ENCODE measurements at places on chromosomes 2 and 18. TPM values are rescaled to one million over a fixed set of nuclear protein-coding genes. Genes with fewer than 3 reads are reported as not detected.

GRCh38 chr18:36692371-36692770 lies 136.4 kb downstream of the TPGS2 start:
- no peak for DNase-seq

DNA sequence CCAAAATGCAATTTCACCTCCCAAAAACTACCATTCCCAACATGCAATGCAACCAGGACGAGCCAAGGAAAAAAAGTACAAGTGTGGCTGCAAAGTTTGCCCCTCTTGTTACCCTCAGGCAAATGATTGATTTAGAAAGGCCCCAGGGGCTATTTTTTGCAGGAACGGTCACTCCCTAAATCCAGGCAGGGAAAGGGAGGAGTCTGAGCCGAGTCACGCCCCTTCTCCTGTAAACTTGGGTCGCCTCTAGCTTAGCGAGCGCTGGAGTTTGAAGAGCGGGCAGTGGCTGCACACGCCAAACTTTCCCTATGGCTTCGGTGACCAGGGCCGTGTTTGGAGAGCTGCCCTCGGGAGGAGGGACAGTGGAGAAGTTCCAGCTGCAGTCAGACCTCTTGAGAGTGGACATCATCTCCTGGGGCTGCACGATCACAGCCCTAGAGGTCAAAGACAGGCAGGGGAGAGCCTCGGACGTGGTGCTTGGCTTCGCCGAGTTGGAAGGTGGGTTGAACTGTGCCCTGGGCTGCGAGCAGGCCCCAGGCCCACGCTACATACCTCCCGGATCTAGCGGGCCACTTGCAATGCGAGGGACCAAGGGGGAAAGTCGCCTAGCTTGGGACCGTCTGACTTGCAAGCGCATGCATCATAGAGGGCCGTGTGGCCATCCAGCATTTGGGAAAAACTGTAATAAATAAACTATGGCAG lies at the start of gene GALM:
TSS of gene GALM (plus strand) at position 261 of the 702 bp plus-strand sequence. CDS start at position 309, 48 bp downstream.
- DNase-seq, result peak; percentile 65

DNA sequence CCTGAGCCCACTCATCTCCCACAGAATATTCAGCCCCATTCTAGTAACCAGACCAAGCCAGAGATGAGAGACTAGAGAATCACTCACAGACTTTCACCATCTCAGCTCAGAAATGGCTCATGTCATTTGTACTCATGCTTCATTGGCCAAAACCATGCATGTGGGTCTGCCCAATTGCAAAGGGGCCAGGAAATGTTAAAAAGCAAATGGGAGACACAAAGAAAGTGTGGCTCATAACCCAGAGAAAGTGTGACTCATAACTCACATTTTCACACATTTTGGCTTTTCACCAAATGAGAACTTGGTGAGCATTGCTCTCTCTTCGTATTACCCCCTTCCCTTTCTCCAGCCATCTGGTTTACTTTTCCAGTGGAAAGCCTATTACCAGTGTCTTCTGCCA lies 66.2 kb downstream of the MDH1 start:
- DNase-seq, result peak; percentile 33

- no peak for DNase-seq
These were observed 778 bp upstream of the INPP1 start for GRCh38 chr2:190342611-190343010.

DNA sequence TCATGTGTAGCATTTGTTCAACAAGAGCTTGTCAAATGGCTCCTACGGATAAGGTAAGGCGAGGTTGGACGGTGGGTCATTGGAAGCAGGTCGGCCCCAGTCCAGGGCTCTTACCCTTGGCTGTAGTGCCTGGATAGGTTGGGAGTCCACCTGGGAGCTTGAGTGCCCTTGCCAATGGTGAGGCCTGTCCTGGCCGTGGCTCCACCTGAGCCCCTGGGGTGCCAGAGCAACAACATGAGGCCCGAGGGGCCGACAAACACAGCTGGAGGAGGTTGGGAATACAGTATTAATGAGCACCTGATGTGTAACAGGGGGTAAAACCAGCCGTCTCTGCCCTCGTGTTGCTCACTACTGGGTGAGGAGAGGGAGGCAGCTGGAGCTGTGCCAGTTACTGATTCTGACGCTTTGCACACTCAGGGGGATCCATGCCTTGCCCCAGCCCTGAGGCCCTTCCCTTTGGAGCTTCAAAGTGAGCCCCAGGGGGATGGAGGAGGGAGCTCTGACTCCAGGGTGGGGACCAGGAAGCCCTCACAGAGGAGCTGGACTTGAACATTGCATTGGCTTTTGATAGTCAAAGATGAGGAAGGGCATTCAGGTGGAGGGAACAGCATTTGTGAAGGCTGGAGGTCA lies 87.2 kb downstream of the RHOB start:
- DNase-seq, result no peak

DNA sequence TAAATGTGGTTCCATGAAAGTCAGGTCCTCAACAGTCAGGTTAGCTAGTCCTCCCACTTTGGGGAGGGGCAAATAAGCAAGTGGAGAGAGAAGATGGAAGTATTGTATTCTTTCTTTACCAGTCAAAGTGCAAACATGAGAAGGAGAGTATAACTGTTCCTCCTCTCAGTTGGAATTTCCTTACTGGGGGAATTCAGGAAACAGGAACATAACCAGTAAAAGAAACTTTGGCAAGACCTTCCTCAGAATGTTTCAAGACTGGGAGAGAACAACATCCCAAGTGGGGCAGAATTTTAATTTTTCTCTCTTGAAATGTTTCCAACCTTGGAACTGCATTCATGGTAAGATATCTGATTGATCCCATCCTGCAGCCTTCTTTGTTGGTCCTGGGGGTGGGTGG lies 552.4 kb upstream of the TNP1 start:
- DNase-seq, result no peak

DNA sequence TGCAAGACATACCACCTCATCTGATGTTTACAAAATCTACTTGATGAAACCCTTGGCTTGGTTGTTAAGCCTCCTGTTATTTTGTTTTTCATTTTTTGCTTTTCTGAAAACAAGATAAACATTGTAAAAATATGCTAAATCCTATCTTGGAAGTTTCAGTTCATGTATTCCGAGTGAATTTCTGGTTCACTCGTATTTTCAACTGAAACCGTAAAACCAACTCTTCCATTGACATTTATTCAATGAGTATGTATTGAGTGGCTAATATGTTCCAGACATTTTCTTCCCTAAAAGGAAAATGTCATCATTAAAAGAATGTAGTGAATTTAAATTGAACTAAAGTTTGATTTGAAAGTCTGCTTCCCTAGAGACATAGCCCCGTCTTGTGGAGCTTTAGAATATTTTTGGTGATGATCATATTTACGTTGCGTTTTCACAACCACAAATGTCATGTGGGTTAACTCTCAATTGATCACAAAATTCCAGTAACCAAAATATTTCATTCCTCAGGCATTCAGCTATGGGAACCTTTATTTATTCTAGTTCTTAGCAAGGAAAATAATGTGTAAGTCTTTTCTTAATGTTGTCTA lies 204.2 kb downstream of the MBD2 start:
- DNase-seq, result no peak

DNA sequence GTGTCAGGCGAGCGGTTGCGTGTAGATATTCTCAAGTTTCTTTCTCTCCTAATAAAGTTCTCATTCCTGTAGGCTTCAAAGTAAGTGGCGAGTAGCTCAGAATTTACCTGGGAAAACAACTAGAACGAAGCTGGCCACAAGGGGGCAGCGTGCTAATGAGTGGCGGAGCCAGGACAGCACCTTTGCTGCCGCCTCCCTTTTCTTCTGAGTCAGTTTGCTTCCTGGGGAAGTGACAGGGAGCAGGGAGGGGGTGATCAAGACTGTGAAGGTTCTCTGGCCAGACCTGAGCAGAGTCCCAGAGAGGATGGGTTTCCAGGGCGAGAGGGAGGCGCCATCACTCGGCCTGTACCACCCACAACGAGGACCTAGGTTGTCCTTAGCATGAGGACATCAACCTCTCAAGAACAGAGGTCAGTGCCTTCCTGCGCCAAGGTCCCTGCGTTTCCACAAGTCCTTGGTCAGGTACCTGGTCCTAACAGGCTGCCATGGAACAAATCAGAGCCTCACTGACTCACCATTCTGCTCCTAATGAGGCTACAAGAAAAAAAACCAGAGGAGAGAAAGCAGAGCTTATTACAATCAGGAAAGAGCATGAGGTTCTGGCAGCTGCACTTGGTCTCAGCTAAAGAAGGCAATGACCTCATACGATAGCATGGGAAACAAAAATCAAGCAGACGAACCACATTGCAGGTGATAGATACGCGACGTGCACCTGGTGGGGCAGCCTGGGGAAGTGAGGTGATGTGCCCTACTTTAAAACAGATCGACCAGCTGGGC lies 98.7 kb downstream of the PLB1 start:
- DNase-seq, result peak; percentile 77

DNA sequence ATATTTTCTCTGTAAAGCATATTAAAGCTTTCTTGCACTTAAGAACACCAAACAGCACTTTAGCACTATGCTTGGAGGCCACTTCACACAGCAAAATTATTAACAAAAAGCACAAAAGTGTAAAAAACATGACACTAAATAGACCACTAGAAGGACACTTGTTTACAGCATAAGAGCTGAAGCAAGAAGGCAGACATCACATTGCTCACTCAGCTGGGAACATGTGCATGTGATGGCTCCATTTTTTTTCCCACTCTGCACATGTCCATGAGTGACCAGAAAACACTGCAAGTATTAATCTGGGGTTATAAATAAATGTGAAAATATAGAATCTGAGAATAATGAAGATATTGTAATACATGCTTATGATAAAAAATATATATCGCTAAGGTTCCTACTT lies 103.1 kb upstream of the MAPRE2 start:
- DNase-seq, result no peak

DNA sequence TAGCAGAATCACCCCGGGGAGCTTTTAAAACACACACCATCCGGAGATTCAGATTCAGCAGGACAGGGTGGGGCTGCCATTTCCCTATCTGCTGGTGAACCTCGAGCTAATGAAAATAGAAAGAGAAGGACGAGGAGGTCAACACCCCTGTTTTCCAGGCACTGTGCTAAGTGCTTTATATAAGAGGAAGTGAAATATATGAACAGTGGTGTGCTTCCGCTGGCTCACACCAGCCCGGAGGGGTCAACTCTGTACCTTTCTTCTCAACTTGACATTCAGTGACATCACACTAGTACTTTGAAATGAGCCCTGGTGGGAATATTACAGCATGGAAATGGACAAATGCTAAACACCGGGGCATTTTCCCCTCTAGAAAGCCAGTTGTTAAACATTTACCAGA lies 108.3 kb upstream of the LTBP1 start:
- no peak for DNase-seq

- no peak for DNase-seq
These were observed 75.0 kb upstream of the BZW1 start for GRCh38 chr2:200736646-200737274.

GRCh38 chr2:227460070-227460485 lies 11.9 kb upstream of the AGFG1 start:
- peak; percentile 88 for DNase-seq

- no peak for DNase-seq
These were observed 70.1 kb downstream of the NOL10 start for GRCh38 chr2:10619643-10620042.

- DNase-seq, result no peak
These were observed 76.4 kb downstream of the ADD2 start for GRCh38 chr2:70691497-70692140.

GRCh38 chr2:171531291-171531690 lies 9.0 kb downstream of the CYBRD1 start:
- no peak for DNase-seq

DNA sequence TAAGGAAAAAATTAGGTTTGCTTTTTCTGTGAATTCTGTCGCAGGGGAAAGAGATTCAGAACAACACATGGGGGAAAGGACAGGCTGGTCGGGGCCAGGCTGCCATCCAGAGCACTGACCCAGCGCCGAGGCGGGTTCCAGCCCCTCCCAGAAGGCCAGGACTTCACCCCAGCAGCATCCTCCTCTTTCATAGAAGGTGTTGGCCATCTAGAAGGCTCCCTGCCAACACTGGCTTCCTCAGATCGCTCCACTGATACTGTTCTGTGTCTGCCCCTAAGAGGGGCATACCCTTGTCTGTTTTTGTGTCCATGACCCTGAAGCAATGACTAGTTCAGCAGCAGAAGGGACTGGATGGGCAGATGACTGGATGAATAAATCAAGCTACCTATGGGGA lies 144.5 kb downstream of the HDAC4 start:
- DNase-seq, result no peak

GRCh38 chr18:47260120-47260923 lies 8.9 kb upstream of the SKOR2 start:
- DNase-seq, result peak; percentile 47

GRCh38 chr2:236264256-236264655 lies at the start of gene ASB18:
Gene ASB18, minus strand, starts transcription at chr2:236264406. Its CDS starts 61 bp downstream, at chr2:236264345.
- DNase-seq, result no peak

DNA sequence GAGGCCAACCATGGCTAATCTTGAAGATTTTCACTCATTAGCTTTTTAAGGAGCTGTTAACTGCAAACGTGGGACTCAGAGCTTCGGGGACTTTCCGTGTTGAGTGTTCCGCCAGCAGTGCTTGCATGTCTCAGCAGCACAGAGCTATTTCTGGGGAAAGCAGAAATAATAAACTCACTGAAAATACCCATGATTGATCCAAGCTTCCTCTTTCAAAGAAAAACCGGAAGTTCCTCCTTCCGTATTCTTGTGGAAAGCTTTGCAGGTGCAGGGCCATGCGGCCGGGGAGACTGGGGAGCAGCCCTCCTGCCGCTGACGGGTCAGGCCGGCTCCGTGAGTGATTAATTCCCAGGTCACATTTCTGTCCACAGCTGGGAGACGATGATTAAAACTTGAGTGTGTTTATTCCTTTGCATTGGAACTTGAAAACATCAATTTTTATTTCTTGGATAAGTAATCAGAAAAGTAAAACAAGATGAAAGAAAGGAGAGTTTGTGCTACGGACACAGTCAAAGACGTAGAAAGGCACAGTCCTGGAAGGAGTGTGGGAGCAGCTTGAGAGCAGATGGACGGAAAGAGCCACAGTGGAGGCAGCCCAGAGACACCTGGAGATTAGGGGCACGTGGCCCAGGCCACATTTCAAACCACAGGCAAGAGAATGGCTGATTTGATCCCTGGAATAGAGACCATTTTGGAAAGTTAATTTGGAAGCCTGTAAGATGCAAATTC lies 54.2 kb upstream of the CTDP1 start:
- no peak for DNase-seq

DNA sequence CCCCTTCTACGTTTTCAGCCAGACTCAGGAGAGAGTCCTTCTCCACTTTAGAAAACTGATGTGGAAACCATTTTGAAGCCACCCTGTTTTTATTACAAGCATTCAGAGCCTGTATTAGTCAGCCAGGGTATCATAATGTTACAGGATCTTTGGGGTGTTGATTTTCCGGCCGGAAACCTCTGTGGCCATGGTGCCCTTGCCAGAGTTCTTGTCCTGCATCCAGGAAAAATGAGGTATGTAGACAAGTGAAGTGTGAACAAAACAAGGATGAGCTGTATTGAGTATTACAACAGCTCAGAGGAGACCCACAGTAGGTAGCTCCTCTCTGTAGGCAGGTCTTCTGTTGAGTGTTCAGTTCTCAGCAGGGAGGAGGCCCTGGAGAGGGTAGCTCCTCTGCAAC lies 241.0 kb upstream of the COPS8 start:
- DNase-seq, result no peak

GRCh38 chr2:72824224-72824842 lies 1.5 kb downstream of the EXOC6B start:
- DNase-seq, result no peak

FHL2 gene
- 5.1 TPM for total RNA-seq

AFF3 gene
- 2.9 TPM for total RNA-seq

CLK1 gene
- 70.2 TPM for total RNA-seq

REG1A gene
- total RNA-seq, result not detected

MFSD2B gene
- total RNA-seq, result 0.37 TPM

TMEM127 gene
- total RNA-seq, result 21.2 TPM

MEX3C gene
- total RNA-seq, result 68.5 TPM

NT5C1B gene
- not detected for total RNA-seq

IL1RN gene
- total RNA-seq, result 0.30 TPM

Measured in activated naive CD8-positive, alpha-beta T cell treated with anti-CD3 and anti-CD28 coated beads for 36 hours (primary cell).